ENCODE measurements at places on chromosomes 2 and 18. TPM values are rescaled to one million over a fixed set of nuclear protein-coding genes. Genes with fewer than 3 reads are reported as not detected.

DNA sequence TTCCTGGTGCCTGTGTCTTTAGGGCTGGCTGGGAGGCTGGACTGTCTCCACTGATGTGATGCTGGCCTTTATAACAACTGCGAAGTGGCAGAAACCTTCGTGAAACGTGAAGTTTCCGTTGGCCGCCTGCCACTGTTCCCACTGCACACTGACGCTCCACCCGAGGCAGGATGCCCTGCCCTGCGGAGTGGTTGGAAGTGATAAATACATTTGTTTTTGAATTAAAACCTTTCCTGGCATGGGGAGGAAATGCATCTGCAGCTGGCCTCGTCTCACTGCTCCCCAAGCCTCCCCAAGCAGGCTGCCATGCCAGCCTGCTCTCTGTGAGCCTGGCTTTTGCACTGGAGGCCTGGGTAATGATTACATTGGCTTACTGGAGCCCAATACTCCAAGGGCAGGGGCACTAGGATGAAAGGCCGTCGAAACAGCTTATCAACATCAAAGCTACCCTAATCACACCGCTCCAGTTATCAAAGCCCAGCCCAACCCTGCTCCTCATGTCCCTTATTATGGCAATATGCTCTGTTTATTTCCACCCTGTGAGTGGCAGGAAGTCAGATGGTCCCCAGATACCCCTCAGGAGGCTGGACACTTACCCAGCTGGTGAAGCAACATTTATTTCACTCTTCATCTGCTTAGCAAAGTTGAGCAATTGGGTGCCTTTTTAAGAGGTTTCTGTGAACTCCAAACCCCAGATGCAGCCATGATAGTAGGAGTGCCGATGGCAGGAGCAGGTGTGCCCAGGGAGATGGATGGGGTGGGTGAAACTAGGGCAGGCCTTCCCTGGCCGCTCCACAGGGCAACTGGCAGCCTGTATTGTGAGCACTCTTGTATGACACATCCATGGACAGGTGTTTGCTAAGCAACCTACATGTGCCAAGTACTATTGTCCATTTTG lies 97.4 kb upstream of the ITGA6 start:
- DNase-seq: no peak

- no peak for DNase-seq
Observed at GRCh38 chr2:126907671-126908070, 9.0 kb downstream of the TEX51 start.

DNA sequence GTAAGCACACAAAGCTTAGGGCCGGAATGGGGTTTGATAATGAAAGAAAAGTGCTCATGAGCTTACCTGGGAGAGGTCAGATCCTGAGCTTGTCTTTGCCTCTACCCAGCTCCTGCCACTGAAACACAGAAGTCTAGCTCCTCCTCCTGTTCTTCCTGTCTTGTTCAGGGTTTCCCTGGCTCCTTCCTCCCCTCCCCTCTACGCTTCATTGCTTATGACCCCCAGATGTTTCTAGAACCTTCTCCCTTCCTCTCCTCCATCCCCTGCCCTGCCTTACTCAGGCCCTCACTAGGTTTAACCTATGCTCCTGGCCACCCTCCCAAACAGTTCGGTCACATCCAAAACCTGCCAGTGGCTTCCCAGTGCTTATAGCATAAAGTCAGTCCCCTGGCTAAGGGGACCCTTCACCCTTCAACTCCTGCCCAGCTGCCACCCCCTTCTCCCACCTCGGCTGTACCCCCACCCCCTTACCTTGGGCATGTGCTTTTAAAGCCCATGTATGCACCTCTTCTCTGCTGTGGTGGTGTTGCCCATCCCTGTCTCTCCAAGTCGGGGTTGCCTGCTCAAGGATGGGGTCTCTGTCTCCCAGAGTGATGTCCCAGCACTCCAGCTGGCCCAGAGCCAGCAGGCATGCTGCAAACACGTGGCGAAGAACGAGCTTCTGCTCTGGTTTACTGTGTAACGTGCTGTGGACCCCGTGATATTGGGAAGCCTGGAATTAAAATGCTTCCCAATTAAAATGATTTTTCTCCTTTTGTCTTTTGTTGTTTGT lies 233.6 kb downstream of the TPGS2 start:
- no peak for DNase-seq

- no peak for DNase-seq
Observed at GRCh38 chr2:162749994-162750393, 88.6 kb downstream of the KCNH7 start.

The SERPINB7 gene
- total RNA-seq: not detected

DNA sequence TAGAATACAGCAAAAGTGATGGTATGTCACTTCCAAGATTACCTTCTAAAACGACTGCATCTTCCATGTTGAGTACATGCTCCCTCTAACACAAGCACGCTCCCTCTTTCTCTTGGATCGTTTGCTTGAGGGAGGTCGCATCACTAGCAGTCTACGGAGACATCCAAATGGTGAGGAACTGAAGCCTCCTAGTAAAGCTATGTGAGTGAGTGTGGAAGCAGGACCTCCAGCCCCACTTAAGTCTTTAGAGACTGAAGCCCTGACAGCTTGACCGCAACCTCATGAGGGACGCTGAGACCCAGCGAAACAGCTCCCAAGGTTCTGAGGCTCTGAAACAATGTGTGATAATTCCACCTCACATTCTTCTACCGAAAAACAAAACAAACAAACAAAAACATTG lies 486.7 kb upstream of the GCFC2 start:
- no peak for DNase-seq

GRCh38 chr18:48828691-48829442 lies 121.9 kb downstream of the SMAD7 start:
- no peak for DNase-seq

All from CD4-positive, alpha-beta T cell (primary cell).